ENCODE measurements at places on chromosomes 16 and 17.

- DNase-seq: no peak
These were observed 35.4 kb upstream of the LITAF start for GRCh38 chr16:11621920-11622651.

GRCh38 chr17:58002154-58002948 is 4.7 kb downstream of the SRSF1 start:
- DNase-seq: no peak

DNA sequence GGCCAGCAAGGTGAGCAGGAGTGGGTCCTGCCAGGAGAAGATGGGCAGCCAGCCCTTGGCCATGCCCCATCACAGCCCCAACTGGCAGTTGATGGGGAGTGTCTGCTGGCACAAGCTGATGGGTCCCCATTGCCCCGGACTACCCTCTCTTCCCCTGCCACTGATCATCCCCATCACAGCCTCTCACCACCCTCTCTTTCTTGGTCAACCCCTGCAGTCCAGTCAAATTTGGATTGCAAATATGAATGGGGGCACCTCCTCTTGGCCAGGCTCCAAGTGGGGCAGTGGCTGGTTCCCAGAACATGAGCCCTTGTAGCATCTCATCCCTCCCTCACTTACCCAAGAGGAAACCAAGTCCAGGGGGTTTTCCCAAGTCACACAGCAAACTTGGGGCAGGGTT is 17.4 kb downstream of the SEZ6 start:
- DNase-seq: no peak

DNA sequence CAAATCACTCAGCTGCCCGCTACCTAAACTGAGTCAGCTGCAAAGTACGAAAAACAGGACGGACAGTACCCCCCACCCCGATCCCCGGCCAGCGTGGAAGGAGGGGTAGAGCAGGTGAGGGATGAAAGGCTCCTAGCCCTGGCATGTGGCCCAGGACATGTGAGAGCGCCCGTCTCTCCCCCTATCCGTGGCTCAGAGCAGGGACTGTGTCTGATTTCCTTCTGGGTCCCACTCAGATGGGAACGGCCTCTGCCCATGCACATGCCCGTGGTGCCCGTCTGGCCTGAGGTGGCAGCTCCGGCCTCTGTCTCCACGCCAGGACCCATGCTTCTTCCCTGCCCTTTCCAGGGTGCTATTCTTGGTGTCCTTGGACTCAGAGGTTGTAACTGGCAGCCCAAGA is 30.2 kb upstream of the RASD1 start:
- no peak for DNase-seq

GRCh38 chr17:2737693-2738092 is 11.8 kb downstream of the CCDC92B start:
- DNase-seq: no peak

- no peak for DNase-seq
These were observed 18.6 kb downstream of the FLOT2 start for GRCh38 chr17:28878981-28879380.

DNA sequence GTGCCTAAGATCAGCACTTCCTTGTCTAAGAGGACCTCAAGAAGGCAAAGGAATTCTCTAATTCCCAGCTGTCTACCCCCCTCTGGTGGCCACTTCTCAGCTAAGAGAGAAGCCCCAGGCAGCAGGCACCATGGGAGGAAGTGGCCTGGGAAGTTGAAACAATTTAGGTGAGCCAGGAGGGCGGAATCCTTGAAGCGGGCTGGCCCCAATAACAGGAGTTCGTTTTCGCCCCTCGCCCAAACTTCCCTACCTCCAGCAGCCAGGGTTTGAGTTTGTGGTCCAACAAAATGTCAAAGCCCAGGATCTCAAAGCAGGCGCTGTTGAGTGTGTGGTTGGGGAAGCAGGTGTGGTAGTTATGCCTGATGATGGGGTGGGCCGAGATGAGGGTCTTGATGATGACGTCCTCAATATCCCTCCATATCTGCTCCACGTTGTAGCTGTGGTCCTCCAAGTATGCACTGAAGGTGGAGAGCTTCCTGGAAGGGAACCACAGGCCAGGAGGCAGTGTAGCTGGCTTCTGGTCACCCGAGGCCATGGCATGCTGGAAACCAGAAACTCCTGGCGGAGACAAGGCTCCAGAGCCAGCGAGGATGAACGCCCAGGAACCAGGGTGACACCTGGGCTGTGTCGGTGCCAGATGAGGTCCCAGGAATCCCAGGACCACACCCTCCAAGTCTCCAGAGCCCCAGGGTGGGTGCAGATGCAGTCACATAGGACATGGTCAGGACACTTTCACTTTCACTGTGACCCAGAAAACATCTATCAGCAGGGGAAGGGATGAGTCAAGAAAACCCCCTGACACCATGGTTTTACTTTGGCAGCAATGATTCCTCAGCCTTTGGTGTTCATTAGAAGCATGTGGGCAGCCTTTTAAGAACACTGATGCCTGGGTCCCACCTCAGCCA is 25.6 kb downstream of the TTLL6 start:
- DNase-seq: no peak

- no peak for DNase-seq
These were observed 5.5 kb downstream of the PPP1R9B start for GRCh38 chr17:50144845-50145531.

GRCh38 chr17:36055171-36055570 is 8.9 kb upstream of the CCL18 start:
- no peak for DNase-seq

DNA sequence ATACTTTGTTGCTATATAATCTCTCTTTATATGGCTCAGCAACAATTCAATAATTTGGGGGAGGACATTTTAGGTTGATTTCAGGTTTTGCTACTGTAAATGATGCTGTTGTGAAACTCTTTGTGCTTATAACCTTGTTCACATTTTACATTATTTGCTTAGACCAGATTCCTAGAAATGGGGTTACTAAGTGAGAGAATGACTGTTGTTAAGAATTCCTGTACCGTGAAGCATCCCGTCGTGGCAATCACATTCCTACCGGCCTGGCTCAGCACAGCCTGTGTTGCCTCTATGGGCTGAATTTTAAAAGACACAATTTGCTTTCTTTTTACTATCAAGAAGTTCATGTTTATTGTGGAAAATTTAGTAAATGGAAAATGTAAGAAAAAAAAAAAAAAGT is 31.4 kb downstream of the B9D1 start:
- DNase-seq: no peak

DNA sequence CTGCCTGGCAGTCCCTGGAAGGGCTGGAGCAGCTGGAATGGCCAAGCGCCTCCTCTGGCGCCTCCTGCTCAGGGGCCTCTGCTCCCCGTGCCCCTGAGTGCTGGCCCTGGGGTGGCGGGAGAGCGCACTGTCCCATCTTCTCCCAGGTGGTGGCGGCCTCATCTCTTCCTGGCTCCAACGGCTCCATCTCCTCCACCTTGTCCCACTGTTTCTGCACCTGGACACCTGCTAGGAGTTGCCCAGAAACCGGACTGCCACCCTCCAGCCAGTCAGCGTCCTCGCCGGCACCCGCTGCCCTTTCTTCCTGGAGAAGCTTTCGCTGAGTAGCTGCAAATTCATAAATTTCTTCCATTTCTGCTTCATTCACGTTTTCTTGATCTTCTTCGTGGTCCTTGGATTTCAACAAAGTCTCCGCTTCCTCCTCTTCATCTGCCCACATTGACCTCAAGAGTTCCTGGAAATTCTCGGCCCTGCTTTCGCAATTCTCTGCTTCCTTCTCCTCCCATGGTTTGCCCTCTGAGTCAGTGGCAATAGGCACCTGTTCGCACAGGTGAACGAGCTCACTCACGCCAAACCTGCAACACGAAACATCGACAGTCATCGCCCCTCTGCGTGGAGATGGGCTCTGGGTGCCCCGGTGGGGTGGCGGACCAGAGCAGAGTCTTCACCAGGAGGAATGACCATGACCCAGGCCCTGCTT is 13.7 kb upstream of the NLRC3 start:
- no peak for DNase-seq

Data from stimulated activated CD8-positive, alpha-beta memory T cell treated with anti-CD3 and anti-CD28 coated beads, Interleukin-4, amount 100 ng/mL, for 1 hour (primary cell).